H1 (cell line): ENCODE measurements at places on chromosomes 16 and 17. TPM values are rescaled to one million over a fixed set of nuclear protein-coding genes. Genes with fewer than 3 reads are reported as not detected.

- no peak overlapping the region for H3K27ac ChIP-seq
- no peak overlapping the region for H3K4me3 ChIP-seq
- no peaks in the 10 kb centered on the region for H3K4me1 ChIP-seq
- H3K36me3 ChIP-seq = no peaks in the 10 kb centered on the region
- no peak for DNase-seq
Measured at GRCh38 chr17:44787271-44787940, 28.6 kb downstream of the ADAM11 start.

GRCh38 chr16:21684199-21684598, 20.4 kb downstream of the OTOA start:
- H3K27me3 ChIP-seq = no peaks in the 10 kb centered on the region
- no peak overlapping the region for H3K4me3 ChIP-seq
- H3K27ac ChIP-seq = no peak overlapping the region
- H3K36me3 ChIP-seq = no peaks in the 10 kb centered on the region
- H3K4me1 ChIP-seq = no peaks in the 10 kb centered on the region

GRCh38 chr17:9283909-9284308, 262.6 kb downstream of the NTN1 start:
- H3K27me3 ChIP-seq = no peaks in the 10 kb centered on the region
- no peaks in the 10 kb centered on the region for H3K36me3 ChIP-seq
- peaks cover 12% of the 10 kb centered on the region for H3K4me1 ChIP-seq
- no peak for DNase-seq
- H3K4me3 ChIP-seq = no peak overlapping the region
- no peak overlapping the region for H3K27ac ChIP-seq

DNA sequence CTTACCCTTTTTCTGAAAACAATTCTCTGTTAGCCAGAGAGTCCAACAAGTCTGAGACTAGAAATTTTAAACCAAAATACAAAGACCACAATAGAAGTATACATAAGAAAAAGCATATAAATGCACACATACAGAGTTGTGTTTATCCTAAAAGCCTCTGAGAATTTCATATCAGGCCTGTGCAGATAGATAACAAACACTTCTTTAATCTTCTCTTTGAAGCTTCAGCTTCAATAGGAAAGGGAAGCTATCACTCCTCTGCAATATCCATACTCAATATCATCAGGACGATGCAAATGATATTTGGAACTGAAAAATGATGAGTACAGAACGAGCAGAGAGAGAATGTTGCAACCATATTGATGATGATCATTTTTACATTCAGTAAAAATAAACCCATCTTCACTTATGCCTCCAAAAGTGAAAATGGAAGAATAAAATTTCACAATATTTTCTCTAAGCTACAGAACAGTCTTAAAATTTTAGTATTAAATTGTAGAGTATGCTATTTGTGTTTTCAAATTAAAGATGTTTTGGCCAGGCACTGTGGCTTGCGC, 61.6 kb downstream of the SKAP1 start:
- H3K27ac ChIP-seq = no peak overlapping the region
- DNase-seq = no peak
- no peaks in the 10 kb centered on the region for H3K36me3 ChIP-seq
- no peaks in the 10 kb centered on the region for H3K4me1 ChIP-seq
- H3K27me3 ChIP-seq = no peaks in the 10 kb centered on the region

GRCh38 chr17:48211011-48211410, 103.4 kb downstream of the SNX11 start:
- no peak for DNase-seq
- no peak overlapping the region for H3K4me3 ChIP-seq
- H3K27me3 ChIP-seq = no peaks in the 10 kb centered on the region
- H3K36me3 ChIP-seq = no peaks in the 10 kb centered on the region
- no peaks in the 10 kb centered on the region for H3K4me1 ChIP-seq

DNA sequence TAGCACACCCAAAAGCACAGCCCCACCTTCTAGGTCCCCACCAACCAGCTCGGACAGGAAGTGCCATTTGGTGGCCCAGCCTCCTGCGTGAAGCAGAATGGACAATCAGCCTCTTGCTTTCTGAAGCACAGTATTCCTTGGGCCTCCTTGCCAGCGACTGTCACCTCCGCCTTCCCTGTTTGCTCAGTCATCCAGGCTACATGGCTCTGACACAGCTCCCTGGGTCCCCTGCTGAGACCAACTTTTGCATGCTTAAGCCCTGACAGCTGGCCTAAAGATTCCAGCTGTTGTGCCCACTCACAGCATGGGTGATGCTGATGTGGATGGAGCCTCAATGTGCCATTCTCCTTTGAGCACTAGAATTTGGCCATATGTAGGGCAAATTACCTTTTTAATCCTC, 4.5 kb upstream of the CACNG5 start:
- DNase-seq = no peak
- H3K4me3 ChIP-seq = no peak overlapping the region; the same call in 1 of the 2 replicates
- H3K4me1 ChIP-seq = peaks cover 19% of the 10 kb centered on the region
- no peak overlapping the region for H3K27ac ChIP-seq
- H3K36me3 ChIP-seq = no peaks in the 10 kb centered on the region

WNT3 gene
- 1.3 and 2.0 TPM in 2 replicates for total RNA-seq

RAB26 gene
- total RNA-seq = 4.3 and 5.3 TPM in 2 replicates

SPAG7 gene
- 81.9 and 83.6 TPM in 2 replicates for total RNA-seq

DNA sequence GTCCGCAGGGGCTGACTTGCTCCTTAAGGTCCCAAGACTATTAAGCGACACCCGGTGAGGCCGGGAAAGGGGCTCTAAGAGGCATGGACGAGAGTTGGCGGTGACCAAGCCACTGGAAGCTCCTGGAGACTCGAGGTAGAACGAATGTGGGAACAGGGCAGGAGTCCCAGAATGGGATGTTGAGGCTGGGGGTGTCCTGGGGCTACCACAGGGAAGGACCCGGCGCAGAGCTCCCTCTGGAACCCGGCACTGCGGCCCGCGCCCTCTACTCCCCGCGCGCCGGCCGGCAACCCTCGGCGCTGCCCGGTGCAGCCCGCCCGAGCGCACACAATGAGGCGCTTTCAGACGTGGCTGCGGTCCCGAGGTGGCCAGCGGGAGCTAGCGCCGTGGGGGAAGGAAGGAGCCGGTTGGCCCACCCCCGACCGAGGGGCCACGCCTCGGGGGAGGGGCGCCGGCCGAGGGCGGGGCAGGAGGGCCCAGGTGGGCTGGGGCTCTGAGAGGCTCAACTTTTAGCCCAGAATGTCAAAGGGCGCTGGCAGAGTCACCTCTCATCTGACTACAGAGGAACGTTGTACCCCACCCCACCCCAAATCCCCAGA, at the start of gene CHST6:
TSS of gene CHST6 (minus strand) at position 366 of the 599 bp plus-strand sequence. CDS start 15,613 bp downstream, outside the sequence.
- H3K27me3 ChIP-seq = 0 out of 2 replicates have a peak, but pooled peaks cover 2% of the 10 kb centered on the region
- H3K4me1 ChIP-seq = no peaks in the 10 kb centered on the region; the same call in 1 of the 2 replicates
- no peaks in the 10 kb centered on the region for H3K36me3 ChIP-seq
- DNase-seq = no peak
- H3K4me3 ChIP-seq = peak within 1 kb of the TSS; percentile 76
- H3K27ac ChIP-seq = peak within 1 kb of the TSS; percentile 25; the same call in 1 of the 2 replicates

DNA sequence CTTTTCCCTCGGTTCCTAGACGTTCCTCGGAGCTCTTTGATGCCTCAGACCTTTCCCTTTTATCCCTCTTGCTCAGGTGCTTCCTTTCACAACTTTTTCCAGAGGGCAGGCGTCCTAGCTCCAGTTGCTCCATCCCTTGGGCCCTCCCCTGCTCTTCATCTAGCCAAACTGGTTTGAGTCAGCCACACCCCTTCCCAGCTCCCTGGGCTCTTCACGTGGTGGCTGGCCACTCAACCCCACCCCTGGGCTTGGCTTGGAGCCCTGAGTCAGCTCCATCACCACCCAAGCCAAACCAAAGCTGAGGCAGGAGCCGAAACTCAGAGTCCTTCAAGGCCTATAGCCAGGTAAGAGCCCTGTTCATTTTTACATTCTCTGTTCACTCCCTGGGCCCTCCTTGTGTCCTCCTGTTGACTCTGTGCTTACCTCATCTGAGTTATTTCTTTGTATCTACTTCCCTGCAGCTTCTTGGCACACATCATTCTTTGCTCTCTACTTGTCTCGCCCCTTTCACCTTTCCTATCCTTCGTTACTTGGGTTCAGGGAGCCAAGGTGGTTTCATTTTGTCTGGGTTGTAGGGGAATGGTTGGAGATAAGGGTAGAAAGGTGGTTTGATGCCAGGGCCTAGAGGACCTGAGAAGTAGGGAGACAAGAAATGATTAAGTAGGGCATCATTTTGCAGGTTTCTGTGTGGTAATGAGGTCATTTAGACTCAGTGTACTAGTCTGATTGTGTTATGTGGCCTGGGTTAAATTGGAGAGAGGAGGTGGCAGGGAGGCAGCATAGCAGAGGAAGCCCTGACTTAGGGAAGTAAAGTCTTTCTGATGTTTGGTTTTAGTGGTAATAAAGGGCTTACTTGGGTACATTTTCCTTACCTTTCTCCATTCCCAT, 7.6 kb upstream of the PHKG2 start:
- H3K4me1 ChIP-seq = peaks cover 7% of the 10 kb centered on the region
- H3K4me3 ChIP-seq = no peak overlapping the region
- 0 out of 2 replicates have a peak overlapping the region, but pooled peaks have one; percentile 9 for H3K27ac ChIP-seq
- DNase-seq = no peak
- peaks cover 33% of the 10 kb centered on the region for H3K36me3 ChIP-seq
- H3K27me3 ChIP-seq = no peaks in the 10 kb centered on the region

GRCh38 chr17:82194765-82195164, 17.9 kb downstream of the CCDC57 start:
- no peaks in the 10 kb centered on the region for H3K4me1 ChIP-seq
- H3K27ac ChIP-seq = no peak overlapping the region
- H3K36me3 ChIP-seq = peaks cover 5% of the 10 kb centered on the region; the same call in 1 of the 2 replicates
- no peak overlapping the region for H3K4me3 ChIP-seq
- no peak for DNase-seq

DNA sequence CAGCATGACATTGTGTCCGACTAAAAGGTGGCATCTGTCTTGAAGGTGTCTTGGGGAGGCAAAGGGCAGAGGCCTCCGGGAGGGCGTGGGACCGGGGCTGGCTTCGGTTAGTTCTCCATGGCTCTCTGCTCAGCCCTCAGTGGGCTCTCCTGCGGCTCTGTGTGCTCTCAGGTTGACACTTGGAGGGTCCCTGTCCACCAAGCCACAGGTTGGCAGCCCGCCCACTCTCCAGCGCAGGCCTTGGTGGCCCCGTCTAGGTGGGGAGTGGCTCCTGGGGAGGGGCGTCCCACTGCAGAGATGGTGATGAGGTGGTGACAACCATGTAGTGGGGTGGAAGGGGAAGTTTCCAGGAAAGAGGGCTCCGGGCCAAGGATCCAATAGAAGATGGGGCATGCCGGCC, 31.6 kb downstream of the ADGRG5 start:
- H3K27me3 ChIP-seq = no peaks in the 10 kb centered on the region
- H3K4me3 ChIP-seq = no peak overlapping the region
- no peaks in the 10 kb centered on the region; the same call in 1 of the 2 replicates for H3K36me3 ChIP-seq
- no peak for DNase-seq
- no peaks in the 10 kb centered on the region for H3K4me1 ChIP-seq
- no peak overlapping the region for H3K27ac ChIP-seq

DNA sequence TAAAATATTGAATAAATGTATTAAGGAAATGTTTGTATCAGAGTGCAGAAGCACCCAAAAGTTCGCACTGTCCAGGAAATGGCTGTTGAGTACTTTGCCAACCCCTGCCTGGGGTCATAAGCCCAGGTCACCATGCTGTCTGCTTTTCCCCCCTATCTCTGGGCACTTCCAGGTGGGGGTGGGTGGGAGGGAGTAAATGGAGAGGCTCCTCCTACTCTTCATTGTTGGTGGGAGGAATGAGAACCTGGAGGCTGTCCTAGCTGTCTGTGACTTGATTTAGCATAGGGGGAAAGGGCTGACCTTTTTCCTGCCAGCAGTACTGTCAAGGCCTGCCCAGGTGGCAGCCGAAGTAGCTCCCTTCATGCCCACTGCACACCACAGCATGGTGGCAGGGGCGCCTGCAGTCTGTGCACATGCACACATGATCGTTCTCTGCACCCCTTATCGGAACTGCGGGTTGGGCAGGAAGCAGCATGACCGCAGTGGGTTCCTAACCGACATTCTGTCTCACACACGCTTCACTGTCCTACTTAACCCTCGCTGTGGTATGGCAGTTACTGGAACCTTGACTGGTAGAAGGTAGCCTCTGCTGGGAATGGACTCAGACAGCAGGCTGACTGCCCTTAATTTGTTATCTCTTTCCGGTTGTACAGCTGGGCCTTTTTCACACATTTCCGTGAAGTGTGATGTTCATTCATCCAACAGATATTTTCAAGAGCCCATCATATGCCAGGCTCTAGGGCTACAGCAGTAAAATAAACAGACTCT, 41.5 kb downstream of the LDHD start:
- H3K27me3 ChIP-seq = no peaks in the 10 kb centered on the region
- H3K36me3 ChIP-seq = no peaks in the 10 kb centered on the region
- no peak overlapping the region for H3K27ac ChIP-seq
- H3K4me3 ChIP-seq = no peak overlapping the region
- DNase-seq = no peak

DNA sequence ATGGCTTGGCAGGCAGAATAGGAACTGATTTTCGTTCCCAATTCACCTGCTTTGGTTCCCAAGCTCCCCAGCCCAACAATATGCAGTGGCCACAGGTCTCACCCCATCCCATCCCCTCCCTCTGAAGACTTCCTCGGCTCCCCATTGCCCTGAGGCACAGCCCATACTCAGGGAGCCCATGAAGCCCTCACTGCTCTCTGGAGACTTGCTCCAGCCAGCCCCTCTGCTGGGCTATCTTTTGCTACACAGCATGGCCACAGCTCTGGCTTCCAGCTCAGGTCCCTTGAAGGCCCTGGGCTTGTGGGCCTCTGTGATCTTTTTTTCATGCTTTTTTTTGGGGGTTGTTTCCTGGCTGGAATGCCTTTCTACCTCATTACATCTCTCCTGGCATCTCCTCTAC, 8.5 kb upstream of the RNF222 start:
- H3K27me3 ChIP-seq = no peaks in the 10 kb centered on the region
- H3K36me3 ChIP-seq = no peaks in the 10 kb centered on the region
- H3K27ac ChIP-seq = no peak overlapping the region; the same call in 1 of the 2 replicates
- H3K4me1 ChIP-seq = peaks cover 3% of the 10 kb centered on the region

MT4 gene
- not detected in 2 replicates for total RNA-seq

DNA sequence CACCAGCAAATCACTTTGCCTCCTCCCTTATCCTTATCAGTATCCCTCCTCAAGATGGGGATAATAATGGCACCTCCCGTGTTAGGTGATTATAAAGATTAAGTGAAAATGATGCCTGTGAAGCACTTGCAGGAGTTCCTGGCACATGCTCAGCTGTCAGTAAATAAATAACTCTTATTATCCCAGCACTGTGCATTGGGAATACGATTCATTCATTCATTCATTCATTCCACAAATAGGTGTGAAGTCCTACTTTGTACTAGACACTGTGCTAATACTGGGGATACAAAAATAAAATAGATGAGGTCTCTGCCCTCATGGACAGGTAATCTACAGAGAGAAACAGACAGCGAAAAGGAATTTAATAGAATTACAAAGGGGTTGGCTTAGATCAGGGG, 2.0 kb downstream of the XYLT2 start:
- no peaks in the 10 kb centered on the region for H3K27me3 ChIP-seq
- peak overlapping the region; percentile 93 for H3K4me3 ChIP-seq
- H3K36me3 ChIP-seq = no peaks in the 10 kb centered on the region
- DNase-seq = no peak
- H3K4me1 ChIP-seq = peaks cover 17% of the 10 kb centered on the region

DNA sequence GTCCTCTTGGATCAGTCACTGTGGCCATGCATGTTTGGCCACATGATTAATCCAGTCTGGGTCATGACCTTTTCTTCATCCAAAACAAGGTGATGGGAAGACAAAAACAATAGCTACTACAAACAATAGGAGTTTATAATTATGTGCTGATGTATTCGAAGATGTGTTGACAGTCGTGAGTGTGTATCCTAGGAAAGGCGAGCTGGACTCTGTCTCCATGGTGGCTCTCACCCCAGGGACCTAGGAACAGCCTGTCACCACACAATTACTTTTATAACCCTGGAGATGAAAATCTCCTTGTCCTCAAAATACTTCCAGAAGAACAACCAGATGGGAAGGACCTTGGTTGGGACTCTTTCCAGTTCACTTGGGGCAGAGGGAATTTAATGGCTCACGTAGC, 9.8 kb upstream of the PLK1 start:
- no peaks in the 10 kb centered on the region for H3K27me3 ChIP-seq
- no peak for DNase-seq
- peaks cover 33% of the 10 kb centered on the region for H3K36me3 ChIP-seq
- H3K27ac ChIP-seq = no peak overlapping the region

KRTAP4-9 gene
- not detected in 2 replicates for total RNA-seq
